ENCODE measurements at places on chromosomes 6 and 20.

DNA sequence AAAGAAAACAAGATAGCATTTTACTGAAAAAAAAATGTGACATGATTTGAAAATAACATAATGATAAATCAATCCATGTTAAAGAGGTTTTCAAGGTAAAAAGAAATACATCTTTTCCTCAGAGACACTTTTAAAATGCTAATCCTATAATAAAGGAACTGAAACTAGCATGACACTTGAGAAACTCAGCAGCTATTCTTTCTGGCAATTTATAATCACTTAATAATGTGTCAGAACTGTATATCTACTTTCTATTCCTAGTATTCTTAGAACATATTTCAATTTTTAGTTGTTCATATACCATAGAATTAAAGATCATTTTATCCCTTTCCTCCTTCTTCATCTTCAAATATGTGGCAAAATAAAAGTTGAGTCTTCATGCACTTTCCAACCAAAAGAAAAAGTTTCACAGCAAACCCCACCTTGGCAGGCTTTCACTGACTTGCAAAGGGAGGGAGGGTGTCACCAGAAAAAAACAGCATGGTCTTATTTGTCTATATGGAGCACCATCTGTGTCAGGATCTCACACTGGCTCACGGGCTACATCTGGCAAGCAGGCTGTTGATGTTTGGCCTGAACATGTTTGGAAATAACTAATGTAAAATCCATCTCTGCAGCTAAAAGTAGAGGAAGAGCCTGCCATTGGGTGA is 48.5 kb downstream of the FHL5 start:
- no peak for DNase-seq

DNA sequence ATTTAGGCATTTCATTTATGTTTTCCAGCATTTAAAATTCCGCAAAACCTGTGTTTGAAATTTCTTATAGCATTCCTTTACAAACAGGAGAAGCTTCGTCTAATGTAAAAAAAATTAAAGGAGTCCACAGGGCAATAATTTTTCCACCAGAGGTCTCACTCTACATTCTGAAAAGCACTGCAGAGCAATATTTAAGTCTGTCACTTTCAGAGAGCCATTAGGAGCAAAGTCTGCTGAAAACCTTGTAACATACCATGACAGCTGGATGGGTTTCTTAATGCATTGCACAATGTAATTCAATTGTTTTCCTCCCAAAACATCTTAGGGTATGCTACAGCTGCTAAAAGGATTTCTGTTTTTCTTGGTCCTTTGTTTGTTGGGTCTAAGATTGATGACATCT is 18.0 kb downstream of the BAG2 start:
- DNase-seq = no peak

- no peak for DNase-seq
Observed at GRCh38 chr6:117346142-117346930, 79.4 kb downstream of the ROS1 start.

DNA sequence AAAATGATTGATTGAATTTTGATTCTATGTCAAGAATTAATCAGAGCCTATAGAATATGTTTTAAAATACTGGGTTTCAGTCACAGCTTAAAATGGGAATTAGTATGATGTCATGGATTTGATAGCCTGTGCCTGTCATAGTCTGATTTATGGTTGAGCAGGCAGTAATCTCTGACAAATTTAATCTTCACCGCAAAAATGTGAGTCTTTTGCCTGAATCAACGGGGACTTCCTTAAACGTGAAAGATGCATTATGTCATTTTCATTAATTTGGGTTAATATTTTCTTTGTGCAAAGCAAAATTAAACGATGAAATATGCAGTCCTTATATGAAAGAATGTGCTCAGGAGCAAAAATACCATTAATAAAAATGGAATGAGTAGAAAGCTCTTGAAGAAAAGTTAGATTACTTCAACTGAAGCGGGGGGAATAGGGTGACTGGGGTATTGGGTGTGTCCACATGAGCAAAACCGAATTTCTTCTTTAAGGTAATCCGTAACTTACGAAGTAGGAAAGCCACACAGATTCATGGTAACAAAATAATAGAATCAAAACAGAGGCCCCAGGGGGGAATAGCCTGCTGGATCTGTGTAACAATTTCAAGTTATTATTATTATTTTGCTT is 339.6 kb upstream of the NOX3 start:
- no peak for DNase-seq

DNA sequence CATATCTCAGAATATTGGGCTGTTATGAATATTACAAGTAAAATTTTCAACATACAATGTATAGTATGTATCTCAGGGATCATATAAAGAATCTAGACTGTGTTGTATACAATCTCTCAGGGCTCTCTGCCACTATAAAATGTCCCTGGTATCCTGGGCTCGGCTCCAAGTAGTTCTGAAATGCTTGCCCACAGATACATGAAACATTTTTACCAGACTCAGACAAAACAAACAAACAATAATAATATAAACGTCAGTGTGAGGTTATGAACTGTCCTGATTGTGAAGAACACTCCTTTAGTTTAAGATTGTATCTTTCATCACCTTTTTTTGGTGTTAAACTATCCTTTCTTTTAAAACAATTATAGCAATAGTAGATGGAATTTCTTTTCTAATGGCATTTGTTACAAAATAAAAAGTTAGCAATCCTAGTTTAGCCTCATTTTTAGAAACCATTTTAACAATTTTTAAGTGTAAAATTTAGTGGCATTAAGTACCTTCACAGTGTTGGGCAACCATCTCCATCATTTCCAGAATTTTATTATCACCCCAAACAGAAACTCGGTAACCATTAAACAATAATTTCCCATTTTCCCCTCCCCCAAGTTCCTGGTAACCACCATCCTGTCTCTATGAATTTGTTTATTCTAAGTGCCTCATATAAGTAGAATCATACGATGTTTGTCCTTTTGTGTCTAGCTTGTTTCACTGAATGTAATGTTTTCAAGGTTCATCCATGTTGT is 17.4 kb upstream of the LY86 start:
- no peak for DNase-seq

DNA sequence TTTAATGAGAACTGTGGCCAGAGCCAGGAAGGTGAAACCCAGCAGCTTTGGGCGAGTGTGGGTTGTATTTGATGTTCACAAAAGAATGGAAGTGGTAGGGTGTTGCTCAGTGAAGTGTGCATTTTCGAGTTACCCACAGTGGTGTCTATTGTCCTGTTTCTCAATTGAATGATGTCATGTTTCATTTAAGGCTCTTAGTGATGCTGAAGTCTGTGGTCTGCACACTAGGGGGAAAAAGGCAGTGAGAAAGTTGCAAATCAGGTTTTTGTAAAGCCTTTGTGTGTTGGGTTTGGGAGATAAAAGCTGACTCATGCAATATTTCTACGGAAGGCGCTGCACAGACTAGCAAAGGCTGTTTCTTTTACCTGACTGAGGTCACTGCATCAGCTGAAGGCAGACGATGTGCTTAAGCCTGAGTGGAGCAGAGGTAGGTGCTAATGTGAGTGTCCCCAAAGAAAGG is 121.1 kb downstream of the PLEKHG1 start:
- DNase-seq = no peak

GRCh38 chr20:1370548-1371110 is 22.2 kb downstream of the FKBP1A start:
- no peak for DNase-seq

GRCh38 chr6:53959717-53960116 is 151.5 kb upstream of the MLIP start:
- DNase-seq = no peak

DNA sequence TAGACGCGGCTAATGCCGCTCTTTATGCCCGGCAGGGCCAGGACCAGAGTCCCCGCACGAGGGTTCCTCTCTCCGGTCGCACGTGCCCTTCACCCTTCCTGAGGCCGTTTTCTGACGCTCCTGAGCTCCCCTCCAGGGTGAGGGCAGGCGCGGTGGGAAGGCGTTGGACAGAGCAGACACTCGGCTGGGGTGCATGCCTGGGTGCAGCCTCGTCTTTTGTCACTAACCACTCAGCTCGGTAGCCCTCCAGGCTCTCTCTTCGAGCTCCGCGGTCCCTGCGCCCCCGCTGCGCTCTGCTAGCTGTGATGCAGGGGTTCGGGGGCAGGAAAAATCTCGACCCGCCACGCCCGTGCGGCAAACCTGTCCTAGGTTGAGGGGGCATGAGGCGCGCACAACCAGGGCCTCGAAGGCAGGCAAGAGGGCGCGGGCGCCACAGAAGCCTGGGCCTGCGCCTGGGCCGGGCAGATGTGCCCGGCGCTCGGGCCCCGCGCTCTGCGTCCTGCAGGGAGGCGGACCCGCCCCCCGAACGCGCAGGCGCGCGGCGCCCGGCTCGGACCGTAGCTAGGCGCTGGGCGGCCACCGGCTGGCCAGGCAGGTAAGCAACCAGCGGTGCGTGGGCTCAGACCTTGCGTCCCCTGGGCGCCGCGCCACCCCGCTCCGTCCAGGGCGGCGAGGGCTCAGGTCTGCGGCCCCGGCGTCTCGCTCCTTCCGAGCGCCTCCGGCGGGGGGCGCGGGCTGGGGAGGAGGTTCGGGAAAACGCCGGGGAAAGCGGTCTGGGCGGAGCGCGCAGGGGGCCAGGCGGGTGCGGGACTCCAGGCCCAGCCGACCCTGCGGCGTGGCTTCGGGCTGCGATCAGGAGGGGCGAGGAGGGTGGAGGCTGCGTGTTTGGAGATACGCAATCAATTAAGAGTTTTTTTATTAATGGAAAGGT is at the start of gene L3MBTL1:
Gene L3MBTL1, plus strand, starts transcription at position 548 of the 931 bp plus-strand sequence. CDS start 5,807 bp downstream, outside the sequence.
- no peak for DNase-seq

- DNase-seq = no peak
Observed at GRCh38 chr20:17233626-17234025, 6.8 kb downstream of the PCSK2 start.

- DNase-seq = no peak
Observed at GRCh38 chr6:148513145-148514071, 170.8 kb downstream of the SASH1 start.

GRCh38 chr6:81950877-81951276 is 198.4 kb upstream of the TENT5A start:
- no peak for DNase-seq

- DNase-seq = no peak
Observed at GRCh38 chr20:40769677-40770285, 80.7 kb upstream of the MAFB start.

DNA sequence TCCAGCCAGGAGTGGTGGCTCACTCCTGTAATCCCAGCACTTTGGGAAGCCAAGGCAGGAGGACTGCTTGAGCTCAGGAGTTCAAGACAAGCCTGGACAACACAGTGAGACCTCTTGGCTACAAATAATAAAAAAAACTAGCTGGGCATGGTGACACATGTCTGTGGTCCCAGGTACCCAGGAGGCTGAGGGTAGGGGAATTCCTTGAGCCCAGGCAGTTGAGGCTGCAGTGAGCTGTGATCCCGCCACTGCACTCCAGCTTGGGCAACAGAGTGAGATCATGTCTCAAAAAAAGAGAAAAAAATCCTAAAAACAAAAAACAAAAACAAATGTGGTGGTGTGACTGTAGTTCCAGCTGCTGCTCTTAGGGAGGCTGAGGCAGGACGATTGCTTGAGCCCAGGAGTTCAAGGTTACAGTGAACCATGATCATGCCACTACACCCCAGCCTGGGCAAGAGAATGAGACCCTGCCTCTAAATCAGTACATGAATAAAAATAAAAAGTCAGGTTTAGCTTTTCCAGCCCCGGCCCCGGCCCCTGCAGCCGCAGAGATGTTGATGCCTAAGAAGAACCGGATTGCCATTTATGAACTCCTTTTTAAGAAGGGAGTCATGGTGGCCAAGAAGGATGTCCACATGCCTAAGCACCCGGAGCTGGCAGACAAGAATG is 13.5 kb upstream of the SNRPC start:
- no peak for DNase-seq

GRCh38 chr20:14919501-14920081 is 582.2 kb upstream of the FLRT3 start:
- no peak for DNase-seq

DNA sequence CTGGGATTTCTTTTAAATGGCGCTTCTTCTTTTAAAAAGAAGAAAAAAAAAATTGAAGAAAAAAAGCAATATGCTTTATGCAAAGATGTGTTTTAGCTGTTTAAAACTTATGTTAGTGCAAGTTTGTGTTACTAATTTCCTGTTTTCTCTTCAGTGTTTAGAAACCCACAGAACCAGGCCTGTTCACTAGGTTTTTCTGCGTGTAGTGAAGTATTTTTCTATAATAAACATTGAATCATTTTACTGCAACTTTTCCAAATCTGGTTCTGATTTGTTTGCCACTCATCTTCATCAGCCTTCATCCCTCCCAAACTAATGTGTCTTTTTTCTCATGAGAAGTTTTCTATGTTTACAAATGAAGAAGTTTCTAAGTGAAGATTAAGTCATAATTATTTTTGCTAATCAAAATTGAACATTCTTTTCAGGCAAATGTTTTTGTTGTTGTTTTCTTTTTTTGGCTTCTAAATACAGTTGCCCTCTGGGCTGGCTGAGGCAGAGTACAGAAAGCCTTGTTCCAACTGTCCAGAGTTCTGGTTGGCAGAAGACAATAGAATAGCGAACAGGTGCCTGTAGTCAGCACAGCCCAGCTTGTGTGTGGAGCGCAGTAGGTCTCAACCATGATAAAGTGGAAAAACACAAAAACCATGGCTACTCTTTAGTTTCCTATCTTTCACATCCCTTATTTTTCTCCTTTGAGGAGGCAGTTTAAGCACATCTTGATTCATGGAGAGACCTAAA is 14.5 kb downstream of the ZNF76 start:
- DNase-seq = no peak

DNA sequence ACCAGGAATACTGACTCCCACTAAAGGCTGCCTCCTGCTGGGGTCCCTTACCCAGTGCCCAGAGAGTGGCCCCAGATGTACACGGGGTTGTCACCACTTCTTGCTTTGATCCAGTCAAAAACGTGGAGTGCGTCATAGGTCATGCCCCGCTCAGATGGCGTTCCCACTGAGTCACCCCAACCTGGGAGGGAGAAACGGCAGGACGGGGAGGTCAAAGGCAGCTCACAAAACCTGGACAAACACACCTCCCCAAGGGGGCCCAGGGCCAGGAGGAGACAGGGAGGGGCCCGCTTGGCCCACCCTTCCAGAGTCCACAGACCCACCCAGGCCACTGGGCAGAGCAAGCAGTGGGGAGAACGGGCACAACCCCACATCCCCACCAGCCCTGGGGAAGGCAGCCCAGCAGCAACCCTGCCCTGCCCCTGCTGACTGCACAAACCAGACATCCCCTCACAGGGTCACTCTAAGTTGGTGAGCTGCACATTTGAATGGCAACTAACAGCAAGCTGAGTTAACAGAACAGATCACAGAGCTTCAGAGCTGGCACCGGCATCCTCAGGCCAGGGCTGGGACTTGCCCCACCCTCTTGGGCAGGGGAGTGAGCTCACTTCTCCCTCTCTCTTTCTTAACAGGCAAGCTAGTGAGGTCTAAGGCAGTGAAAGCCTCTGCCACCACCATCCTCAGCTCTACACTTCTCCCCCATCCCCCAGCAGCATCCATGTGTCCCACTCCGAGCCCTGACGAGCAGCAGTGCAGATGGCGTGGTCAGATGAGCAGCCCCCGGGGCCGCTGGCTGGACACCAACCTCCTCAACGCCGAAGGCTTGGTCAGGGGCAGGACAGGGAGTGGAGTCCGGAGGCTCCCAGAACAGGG is 61.7 kb downstream of the PYGB start:
- DNase-seq = no peak

GRCh38 chr6:10759884-10760329 is 12.3 kb downstream of the TMEM14B start:
- DNase-seq = no peak

GRCh38 chr6:90118069-90118468 is 178.6 kb downstream of the BACH2 start:
- no peak for DNase-seq

GRCh38 chr6:56593801-56594318 is 48.8 kb downstream of the DST start:
- no peak for DNase-seq

Measured in T-helper 1 cell (primary cell).